Activated naive CD8-positive, alpha-beta T cell treated with anti-CD3 and anti-CD28 coated beads for 36 hours (primary cell): ENCODE measurements at places on chromosomes 1 and 21.

DNA sequence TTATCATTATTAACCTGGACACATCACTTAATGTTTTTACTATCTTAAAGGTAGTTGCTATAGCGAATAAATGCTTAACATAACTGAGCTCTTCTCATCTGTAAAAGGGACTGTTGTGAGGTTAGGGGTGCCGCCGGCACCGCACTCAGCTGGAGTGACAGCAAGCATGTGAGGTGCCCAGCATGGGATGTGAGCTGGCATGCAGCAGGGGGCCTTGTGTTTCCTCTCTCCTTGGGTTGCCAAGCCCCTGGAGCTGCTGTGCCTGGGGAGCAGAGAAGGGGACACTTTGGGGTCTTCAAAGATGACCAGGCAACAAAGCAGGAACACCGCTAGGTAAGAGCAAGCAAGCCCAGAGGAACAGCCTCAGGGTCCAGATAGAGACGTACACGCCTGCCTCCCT is 2.1 kb upstream of the ZC3H12A start:
- no peak for DNase-seq

- no peak for DNase-seq
These were observed 164.8 kb downstream of the KCNJ6 start for GRCh38 chr21:37751268-37751975.

- DNase-seq = no peak
These were observed 210.1 kb downstream of the FGGY start for GRCh38 chr1:59506952-59507351.

- no peak for DNase-seq
These were observed 11.8 kb upstream of the AMIGO1 start for GRCh38 chr1:109521002-109521951.

DNA sequence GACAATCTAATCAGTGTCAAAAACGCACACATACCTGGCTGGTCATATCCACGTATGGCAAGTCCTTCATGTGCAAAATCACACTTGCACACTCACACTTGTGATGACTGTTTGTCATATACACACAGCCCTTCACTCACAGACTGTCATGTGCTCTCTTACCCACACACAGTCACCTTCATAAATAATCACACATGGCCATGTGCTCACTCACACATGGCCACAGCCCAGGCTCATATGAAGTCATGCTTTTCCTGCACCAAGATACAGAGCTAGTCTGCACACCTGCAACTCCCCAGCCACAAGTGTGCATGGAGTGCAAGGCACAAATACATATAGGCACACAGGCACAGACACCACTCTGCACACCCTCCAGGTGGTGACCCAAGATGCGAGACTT is 45.4 kb upstream of the FOXO6 start:
- DNase-seq = no peak

- DNase-seq = peak; percentile 61
These were observed 569 bp downstream of the ATF3 start for GRCh38 chr1:212608959-212609700.

DNA sequence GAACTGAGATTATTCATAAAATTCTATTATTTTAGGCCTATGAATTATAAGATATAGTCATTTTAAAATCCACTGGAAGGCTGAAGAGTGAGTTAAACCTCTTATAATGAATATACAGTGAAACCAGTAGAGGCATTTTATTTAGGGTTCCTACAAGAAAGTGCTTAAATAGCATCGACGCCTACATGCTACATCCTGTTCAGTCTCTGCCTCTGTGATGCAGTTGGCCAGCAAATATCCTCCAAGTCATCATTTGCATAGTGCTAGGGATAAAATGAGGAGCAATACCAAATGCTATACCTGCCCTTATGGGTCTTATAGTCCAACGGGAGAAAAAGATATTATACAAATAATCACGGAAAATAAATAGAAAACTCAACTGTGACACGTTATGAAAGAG is 59.6 kb downstream of the EDEM3 start:
- no peak for DNase-seq

GRCh38 chr1:44830900-44831304 is 12.2 kb downstream of the PTCH2 start:
- no peak for DNase-seq

GRCh38 chr1:51574796-51575195 is 42.1 kb upstream of the OSBPL9 start:
- no peak for DNase-seq

DNA sequence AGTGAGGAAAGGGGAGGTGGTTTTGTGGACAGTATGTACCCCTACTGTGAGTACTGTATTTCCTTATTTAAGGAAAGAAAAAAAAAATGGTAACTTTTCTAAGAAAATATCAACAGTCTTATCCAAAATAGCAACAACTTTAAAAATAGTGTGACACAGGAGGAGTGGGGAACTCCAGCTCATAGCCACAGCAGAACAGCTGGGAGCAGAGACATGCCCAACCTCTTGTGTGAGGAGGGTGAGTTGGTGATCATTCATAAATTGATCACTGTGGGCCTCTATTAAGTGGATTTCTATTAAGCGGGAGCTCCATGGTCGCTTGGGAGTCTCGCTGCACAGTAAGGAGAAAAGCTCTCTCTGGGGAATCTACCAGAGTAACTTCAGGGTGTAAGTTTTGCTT is 158.8 kb upstream of the DUSP10 start:
- DNase-seq = no peak

- DNase-seq = no peak
These were observed 21.6 kb downstream of the IRF2BP2 start for GRCh38 chr1:234588386-234588785.

DNA sequence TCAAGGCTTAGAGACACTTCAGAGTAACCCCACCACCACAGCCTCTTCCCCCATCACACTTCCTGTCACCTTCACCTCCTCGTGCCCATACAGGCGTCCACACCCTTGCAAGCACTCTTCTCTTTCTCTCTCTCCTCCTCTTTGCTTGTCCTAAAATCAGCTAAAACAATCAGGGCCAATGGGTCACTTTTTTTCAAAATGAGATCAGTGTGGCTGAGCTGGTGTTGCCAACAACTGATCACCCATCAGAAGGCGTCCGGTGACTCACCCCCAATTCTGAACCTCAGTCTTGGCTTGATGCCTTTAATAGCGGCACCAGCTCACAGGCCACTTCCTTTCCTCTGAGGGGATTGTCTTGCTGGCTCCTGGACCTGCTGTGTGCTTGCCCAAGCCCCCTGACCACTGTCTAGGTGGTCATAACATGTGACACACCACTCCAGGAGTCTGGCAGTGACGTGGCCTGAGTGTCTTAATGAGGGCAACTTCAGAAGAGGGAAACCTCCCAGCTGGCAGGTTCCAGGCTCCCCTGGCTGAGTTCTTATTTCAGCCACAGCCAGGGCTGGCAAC is 1.6 kb downstream of the DRAXIN start:
- peak; percentile 51 for DNase-seq

- DNase-seq = peak; percentile 50
These were observed 16.5 kb downstream of the SLC2A7 start for GRCh38 chr1:9009438-9010370.

DNA sequence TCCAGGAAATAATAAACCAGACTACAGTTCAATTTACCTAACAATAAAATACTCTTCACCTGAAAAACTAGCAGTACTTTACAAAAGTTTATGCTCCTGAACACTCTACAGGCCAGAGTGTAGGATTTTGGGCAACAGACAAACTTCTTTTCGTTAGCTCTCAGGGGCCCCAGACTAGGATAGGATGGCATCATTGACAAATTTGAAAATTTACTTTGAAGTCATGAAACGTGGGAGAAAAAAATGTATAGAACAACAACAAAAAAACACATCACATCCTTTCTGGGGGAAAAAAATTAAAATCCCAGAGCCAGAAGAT is 1.2 kb downstream of the PTP4A2 start:
- DNase-seq = no peak

- no peak for DNase-seq
These were observed 51.9 kb upstream of the ASPM start for GRCh38 chr1:197198333-197198732.

- no peak for DNase-seq
These were observed 246.3 kb downstream of the DPYD start for GRCh38 chr1:97674517-97674916.

DNA sequence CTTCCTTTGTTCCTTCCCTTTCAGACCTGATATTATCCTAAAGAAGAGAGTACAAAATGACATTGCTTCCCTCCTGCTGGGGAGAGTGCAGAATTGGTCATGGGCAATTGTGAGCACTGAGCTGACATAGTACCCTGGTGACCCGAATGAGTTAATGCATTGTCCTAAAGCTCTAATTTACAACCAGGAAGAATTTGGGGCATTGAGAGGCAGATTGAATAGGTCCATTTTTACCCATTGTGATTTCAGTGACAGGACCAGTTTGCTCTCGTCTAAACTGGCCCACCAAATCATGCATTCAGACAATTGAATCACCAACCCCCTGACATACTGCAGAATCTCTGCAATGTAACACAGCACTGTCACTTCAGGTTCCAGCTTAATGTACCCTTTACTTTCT is 497.4 kb downstream of the DPYD start:
- DNase-seq = no peak

GRCh38 chr1:31227891-31228568 is 11.7 kb downstream of the NKAIN1 start:
- no peak for DNase-seq

DNA sequence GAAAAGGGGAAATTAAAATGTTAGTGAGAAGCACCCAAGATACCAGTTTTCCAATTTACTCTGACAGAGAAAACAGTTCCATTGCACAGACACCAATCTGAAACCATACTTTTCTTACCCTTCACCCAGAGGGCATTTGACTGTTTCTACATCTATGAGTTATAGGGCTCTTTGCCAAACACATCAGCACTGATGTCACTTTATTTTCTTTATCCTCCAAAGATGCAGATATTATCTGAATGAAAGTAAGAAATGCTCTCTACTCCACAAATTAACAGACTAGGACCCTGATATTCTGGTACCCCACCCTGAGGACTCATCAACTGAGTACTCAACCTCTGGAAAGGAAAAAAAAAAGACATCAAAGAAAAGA is 24.2 kb upstream of the PEX19 start:
- no peak for DNase-seq

DNA sequence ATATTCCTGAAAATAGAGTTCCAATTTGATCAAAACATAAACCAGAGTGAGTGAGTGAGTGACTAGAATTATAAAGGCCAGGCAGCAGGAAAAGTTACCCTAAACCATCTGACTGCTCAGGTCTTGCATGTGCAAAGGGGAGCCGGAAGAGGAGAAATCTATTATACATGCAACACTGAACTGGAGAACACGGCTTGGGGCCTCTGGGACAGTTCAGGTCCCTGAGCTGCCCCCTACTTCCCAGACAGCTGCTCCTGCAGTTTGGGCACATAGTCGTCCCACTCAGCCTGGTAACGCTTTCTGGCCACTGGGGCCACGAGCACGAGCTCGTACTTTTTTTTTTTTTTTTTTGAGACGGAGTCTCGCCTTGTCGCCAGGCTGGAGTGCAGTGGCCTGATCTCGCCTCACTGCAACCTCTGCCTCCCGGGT is 40.1 kb downstream of the PTPRC start:
- DNase-seq = no peak

DNA sequence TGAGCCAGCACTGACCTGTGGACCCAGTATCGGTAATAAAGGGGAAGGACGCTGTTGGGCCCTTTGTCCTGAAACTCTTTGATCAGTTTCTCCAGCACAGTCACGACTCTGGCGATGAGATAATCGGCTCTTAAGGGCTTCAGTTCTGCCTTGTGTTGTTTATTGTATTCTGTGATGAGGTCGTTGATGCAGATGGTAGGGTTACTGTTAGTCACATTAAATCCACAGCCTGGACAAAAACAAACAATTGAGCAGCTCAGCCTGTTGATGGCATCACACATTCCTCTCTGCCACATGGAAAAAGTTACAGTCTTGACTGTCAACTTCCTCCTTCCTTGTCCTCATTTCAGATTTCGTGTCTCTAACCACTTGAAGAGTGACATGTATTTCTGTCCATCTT is 57.6 kb downstream of the SIM2 start:
- no peak for DNase-seq

DNA sequence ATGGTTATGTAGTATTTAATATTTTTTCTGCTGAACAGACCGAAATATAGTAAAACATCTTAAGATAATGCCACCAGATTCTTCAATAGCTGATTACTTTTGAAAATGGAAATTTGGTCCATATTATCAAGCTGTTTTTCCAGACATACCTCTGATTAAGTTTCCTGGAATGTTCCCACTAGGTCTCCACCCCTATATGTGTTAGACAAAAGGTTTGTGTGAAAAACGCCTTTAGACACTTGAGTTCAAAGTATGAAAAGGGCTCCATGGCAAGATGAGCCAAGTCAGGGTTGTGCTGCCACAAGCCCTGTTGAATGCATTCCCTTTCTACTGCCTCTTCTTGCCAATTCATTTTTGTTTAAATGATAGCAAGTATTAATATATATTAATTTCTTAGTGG is 52.7 kb downstream of the ZBTB17 start:
- DNase-seq = no peak

DNA sequence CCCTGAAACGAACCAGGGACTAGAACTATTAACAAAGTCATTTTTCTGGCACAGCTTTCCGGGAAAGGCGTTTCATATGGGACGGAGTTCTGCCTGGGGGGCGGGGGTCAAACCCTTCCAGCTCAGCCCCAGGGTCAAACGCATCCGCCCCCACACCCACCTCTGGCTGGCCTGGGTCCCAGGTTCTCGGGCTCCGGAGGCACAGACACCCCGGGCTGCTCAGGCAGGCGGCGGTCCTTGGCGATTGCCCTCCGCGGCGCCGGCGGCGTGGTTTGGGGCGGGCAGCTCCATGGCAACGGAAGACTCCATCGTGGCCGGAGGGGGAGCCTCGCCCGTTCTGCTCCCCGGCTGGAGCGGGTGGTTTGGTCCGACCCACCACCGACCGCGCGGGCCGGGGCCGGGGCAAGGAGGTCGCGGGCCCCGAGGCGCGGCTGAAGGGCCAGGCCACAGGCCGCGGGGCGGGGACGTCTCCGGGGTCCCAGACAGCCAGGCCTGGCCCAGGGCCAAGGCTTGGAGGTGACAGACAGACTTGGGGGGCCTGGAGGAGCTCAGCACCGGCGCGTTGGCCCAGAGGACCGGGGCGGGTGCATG is at the start of gene CFAP74:
TSS of gene CFAP74 (minus strand) at position 246 of the 591 bp plus-strand sequence. CDS start 12,830 bp downstream, outside the sequence.
- peak; percentile 56 for DNase-seq

DNA sequence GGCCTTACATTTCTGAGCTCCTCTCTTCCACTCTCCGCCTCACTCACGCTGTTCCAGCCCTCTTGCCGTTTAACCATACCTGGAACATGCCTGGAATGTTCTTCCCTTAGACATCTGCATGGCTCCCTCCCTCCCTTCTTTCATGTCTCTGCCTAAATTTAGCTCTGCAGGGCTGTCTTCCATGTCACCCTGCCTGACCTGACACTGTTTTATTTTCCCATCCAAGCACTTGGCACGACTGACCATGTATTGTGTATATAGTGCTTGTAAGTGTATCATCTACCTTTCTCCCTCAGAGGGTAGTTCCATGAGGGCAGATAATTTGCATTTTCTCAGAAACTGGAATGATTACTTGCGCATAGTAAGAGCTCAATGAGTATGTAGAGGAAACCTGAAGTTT is 47.3 kb downstream of the ST6GALNAC3 start:
- DNase-seq = no peak
